SK-N-SH (cell line): ENCODE measurements at places on chromosomes 3 and 15. TPM values are rescaled to one million over a fixed set of nuclear protein-coding genes. Genes with fewer than 3 reads are reported as not detected.

DAZL gene
- polyA plus RNA-seq, result not detected in 2 replicates

CTNNB1 gene
- polyA plus RNA-seq, result 178 and 279 TPM in 2 replicates

SLC24A5 gene
- polyA plus RNA-seq, result not detected in 2 replicates

PCOLCE2 gene
- 22.2 and 25.4 TPM in 2 replicates for polyA plus RNA-seq

FEZF2 gene
- polyA plus RNA-seq, result not detected in 2 replicates

RABL3 gene
- polyA plus RNA-seq, result 2.2 and 3.5 TPM in 2 replicates
